NCI-H524 (cell line): ENCODE measurements at places on chromosomes 3 and 15.

- DNase-seq: no peak
These were observed at the start of gene CD276 for GRCh38 chr15:73683777-73684580. TSS of gene CD276 (plus strand) at chr15:73684383. CDS start at chr15:73699640, 15,257 bp downstream.

DNA sequence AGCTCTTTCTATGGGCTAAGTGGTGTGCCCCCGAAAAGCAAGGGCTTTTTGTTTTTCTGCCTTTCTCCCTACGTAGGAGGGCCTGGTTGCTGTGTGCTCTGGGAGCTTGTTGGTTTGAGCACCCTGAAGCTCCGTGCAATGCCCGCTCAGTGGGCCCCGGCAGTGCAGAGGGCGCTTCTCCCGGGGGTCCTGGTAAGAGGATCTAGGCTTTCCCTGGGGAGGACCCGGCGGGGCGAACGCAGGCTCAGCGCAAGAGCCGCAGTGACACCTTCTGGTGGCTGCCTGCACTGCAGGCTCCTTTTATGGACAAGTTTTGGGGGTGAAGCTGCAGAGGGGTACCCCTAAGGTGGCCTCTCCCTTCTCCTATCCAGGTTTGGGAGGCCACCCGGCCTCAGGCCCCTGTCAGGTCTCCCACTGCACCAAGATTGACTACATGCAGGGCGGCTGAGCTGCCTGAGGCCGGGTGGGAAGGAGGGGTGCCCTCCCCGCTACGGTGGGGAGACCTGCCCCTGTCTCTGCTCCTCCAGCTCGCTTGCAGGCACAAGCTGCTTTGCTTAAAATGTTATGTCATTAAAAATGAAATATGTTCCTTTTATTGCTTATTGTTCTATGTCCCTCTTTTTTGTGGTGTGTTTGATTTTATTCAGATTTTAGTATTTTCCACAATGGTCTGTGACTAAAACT, 387.9 kb downstream of the GABRG3 start:
- peak; percentile 31 for DNase-seq

- DNase-seq: peak; percentile 86
These were observed 407.3 kb upstream of the ONECUT1 start for GRCh38 chr15:53197426-53197839.

DNA sequence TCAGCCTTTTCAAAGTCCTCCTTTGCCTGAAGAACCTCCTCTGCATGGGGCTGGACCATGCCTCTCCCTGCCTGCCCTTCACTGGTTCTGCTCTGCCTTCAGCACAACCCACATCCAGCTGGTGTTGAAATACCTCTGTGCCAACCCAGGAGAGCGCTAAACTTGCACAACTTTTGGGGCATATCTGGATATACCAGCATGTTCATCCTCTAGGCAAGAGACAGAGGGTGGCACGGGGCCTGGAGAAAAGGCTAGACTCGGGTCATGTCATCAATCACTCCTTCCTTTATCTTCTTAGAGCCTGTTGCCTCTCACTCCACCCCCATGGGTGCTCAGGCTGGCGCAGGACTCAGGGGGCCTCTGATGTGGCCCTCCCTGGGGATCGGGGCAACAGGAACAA, 4.8 kb downstream of the SEMA4B start:
- DNase-seq: no peak

DNA sequence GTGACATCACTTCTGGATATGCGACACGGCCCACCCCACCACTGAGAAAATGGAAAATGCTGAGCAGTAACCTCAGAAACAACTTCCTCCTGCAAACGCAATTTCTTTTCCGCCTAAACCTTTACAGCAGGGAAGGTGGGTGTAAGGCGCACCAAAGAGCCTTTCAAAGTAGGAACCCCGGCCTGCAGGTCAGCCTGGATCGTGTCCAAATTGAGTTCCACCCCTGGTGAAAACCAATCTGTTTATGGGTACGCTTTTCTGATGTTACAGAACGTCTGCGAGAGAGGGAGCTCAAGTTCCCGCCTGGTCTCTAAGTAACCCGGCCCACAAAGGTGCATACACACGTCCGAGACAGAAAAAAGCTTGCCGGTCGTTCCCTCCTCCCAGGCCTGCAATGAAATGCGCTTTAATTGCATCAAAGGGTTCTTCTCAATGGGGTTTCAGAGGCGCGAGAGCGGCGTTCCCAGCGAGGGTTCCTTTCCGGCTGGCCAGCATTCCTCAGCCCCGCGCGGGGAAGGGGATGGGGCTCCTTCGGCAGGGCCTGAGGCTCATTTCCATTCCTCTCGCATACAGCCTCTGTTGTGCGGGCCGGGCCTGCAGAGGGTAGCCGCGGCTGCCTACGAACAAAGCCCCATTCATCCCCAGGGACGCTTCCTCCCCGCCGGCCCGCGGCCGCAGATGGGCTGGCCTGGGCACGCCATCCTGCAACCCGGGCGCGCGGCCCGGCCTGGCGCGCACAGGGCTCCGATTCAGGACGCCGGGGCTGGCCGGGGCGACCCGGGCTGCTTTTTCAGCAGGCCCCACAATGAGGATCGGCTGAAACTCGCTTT, 138.1 kb downstream of the TMCO5A start:
- peak; percentile 58 for DNase-seq

- DNase-seq: no peak
These were observed 76.3 kb upstream of the LIPC start for GRCh38 chr15:58355382-58355971.

- DNase-seq: no peak
These were observed 85.2 kb upstream of the CHL1 start for GRCh38 chr3:111143-112069.

GRCh38 chr15:79032656-79033055, 57.9 kb downstream of the RASGRF1 start:
- no peak for DNase-seq

GRCh38 chr3:121529308-121529707, 16.5 kb downstream of the POLQ start:
- peak; percentile 29 for DNase-seq

DNA sequence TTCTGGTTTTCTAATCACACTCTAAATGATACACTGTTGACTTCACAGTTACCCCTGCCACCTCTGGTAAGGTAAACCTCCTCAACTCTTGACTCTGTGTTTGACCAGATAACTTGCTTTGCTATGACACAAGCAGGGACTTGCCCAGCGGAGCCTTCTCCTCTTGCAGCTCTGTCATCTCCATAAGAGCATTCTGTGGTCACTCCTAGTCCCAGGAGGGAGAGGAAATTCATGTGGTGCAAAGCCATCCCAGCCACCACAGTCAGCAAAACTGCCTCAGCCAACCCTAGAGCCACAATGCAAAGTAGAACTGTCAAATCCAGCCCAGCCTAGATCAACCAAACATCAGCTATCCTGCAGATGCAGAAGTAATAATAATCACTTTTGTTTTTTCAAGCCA, 144.7 kb upstream of the GADL1 start:
- DNase-seq: no peak

- DNase-seq: no peak
These were observed 34.7 kb downstream of the FOXL2 start for GRCh38 chr3:138912237-138912636.

- no peak for DNase-seq
These were observed 4.0 kb upstream of the CFAP100 start for GRCh38 chr3:126390751-126391150.

- no peak for DNase-seq
These were observed 52.8 kb downstream of the IL12A start for GRCh38 chr3:160041465-160041864.

DNA sequence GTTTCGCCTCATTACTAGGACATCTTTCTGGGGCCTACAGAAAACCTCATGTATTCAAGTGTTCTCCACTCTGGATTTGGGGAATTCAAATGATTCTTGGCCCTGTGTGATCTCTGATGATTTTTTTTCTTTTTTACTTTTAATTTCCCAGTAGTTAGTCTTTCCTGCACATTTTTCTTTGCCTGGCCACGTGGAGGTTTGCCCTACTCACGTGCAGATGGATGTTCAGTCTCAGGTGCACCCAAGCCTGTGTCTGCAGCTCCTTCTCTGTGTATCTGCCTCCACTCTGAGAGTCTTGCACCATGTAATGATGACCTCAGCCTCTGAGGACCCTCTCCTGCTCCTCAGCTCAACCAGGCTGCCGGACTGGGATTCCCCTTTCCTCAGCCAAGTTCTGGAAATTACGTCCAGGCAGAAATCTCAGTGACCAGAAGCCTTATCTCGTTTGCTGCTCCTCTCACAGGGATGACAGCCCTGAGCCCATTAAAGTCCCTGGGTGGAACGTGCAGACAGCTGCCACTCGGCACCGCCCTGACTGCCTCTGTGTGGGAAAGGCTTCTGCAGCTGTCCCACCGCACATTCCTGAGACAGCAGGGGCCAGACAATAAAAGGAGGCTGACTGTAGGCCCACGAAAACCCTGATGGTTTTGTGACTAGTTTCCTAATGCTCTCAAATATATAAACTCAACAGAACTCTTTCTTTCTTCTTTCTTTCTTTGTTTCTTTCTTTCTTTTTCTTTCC, 31.4 kb upstream of the GABRB3 start:
- DNase-seq: no peak

- DNase-seq: no peak
These were observed 42.7 kb upstream of the PYGO1 start for GRCh38 chr15:55630858-55631257.

GRCh38 chr15:32943711-32944110, 225.9 kb downstream of the GREM1 start:
- DNase-seq: no peak

DNA sequence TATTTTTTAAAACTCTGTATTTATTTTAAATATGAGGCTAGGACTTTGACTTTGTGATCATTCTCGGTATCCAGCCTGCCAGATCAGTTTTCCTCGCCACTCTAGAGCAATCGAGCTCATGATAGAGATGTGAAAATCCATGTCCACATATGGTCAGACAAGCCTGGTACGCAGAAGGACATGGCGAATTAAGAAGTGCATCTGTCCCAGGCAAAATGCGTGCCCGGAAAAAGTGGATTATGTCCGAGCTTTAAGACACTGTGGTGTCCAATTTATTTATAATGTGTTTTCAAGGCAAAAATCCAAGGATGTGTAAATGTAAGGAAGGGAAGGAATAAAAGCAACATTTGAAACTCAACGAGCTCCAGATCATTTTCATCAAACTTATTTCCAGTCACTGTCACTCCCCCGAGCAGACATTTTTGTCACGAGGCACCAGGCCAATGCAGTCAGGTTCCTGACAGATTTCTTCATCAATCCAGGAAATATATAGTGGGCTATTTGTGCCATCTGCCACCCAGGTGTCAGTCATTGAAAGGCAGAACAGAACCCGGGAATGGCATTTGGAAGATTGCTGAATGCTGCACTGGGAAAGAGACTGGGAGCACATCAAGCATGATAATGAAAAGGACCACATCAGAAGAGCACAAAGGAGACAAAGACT, 825.7 kb downstream of the SQOR start:
- DNase-seq: peak; percentile 73

- DNase-seq: no peak
These were observed 3.5 kb upstream of the MUC4 start for GRCh38 chr3:195815169-195815771.

DNA sequence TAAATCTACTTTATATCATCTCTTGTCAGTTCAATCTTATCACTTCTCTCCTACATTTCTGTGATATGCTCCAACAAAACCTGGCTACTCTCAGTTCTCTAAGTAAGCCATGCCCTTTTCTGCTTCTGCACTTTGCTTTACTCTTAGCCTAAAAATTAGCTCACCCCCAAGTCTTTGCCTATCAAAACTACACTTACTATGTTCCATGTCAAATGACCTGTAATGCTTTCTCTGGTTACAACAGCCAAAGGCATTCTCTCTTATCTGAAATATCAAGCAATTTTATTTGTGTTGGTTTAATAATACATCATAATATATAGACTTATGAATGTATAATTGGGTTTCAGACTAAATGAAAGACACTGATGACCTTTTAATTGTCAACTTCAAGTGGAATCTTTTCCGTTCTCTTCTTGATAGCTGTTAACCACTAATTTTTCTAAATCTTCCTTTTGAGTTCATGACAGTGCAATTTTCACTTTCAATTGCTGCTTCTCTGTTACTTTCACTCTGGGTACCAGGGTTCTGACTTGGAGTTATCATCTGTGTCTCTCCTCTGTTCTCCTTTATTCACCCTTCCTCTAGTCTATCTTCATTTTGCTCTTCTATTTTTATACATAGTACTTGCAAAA, 619.0 kb upstream of the GOLIM4 start:
- DNase-seq: no peak

GRCh38 chr3:191282251-191283185, 46.7 kb upstream of the CCDC50 start:
- DNase-seq: no peak

DNA sequence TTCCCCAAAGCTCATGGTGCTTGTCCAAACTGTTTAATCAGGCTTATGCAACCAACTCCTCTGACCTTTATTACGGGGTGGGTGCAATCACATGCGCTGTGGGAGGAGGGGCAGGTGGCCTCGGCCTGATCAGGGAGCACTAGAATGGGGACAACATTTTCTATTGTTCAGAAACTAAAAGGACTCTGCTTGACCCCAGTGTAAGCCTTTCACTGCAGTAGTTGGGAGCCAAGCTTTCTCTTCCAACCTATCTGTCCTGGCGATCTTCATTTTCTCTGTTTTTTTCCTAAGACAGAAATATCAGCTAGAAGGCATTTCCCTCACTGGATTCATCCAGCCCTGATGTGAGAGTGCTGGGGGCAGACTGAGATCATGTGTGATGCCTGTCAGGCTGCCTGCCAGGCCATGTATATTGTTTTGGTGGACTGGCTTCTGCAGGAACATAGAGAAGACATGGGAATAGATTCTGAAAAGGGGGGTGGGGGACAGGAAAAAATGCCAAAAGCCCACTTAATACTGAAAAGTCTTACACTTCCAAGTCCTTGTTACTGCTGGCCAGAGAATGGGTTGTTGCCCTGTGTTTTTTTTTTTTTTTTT, 627.0 kb upstream of the TBL1XR1 start:
- DNase-seq: no peak

DNA sequence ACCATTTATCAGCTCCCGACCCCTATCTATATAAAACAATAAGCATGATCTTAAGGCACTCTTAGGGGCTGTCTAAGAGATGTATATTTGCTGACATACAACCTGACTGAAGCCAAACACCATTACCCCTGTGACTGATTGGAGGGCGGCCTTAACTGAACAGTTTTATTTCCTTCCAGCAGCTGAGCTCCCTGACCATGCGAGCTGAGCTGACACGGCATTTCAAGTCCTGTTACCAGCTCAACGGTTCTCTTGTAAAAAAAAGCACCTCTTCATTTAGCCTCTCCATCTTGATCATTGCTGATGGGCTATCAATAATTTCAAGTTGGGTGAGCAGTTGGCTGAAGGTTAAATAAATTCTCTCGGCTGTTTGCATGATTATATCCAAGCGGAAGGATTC, 33.4 kb upstream of the BNIP2 start:
- DNase-seq: no peak

- DNase-seq: no peak
These were observed 6.5 kb downstream of the DCBLD2 start for GRCh38 chr3:98894791-98895576.

- no peak for DNase-seq
These were observed 61.0 kb upstream of the AGBL1 start for GRCh38 chr15:86018679-86019078.

DNA sequence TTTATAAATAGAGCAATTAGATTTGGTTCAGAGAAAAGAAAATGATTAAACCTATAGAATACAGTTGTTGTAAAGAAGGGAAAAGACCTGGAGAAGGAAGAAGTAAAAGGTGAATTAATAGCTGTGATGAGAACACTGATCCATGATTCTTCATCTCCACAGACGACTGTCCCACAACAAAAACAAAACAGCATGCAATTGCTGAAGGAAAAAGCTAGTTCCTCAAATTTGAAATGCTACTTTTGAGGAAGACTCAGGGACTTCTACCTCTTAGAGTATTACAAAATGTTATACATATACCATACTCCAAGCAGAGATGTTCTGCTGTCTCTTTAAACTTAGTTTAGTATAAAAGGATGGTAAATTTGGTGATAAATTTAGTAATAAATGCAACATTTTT, 21.5 kb downstream of the ALCAM start:
- DNase-seq: no peak
